ENCODE measurements at places on chromosomes 11 and 22. TPM values are rescaled to one million over a fixed set of nuclear protein-coding genes. Genes with fewer than 3 reads are reported as not detected.

NRXN2 gene
- total RNA-seq = 0.42 TPM

P2RX6 gene
- total RNA-seq = 0.59 TPM

CYB5R2 gene
- total RNA-seq = not detected

OR8D4 gene
- not detected for total RNA-seq

CD3D gene
- 476 TPM for total RNA-seq

TMEM121B gene
- total RNA-seq = 0.10 TPM

OR51B5 gene
- total RNA-seq = not detected

ABCG4 gene
- not detected for total RNA-seq

ADM gene
- 0.39 TPM for total RNA-seq

OR5B21 gene
- total RNA-seq = not detected

TKFC gene
- total RNA-seq = 29.6 TPM

CLDN5 gene
- total RNA-seq = 1.7 TPM

CCDC89 gene
- not detected for total RNA-seq

MRGPRF gene
- not detected for total RNA-seq

RIBC2 gene
- total RNA-seq = 0.67 TPM

CHST1 gene
- total RNA-seq = 0.47 TPM

ROBO4 gene
- 1.0 TPM for total RNA-seq

KCTD14 gene
- not detected for total RNA-seq

SLC22A12 gene
- not detected for total RNA-seq

OR52R1 gene
- total RNA-seq = not detected

ABTB2 gene
- 0.89 TPM for total RNA-seq

HMBS gene
- 5.9 TPM for total RNA-seq

OR52I1 gene
- not detected for total RNA-seq

DEUP1 gene
- not detected for total RNA-seq

ISX gene
- not detected for total RNA-seq

PDE2A gene
- total RNA-seq = 6.7 TPM

PIH1D2 gene
- 0.47 TPM for total RNA-seq

FOLR2 gene
- not detected for total RNA-seq

FAT3 gene
- not detected for total RNA-seq

TMEM86A gene
- total RNA-seq = 4.8 TPM

GLYATL2 gene
- total RNA-seq = not detected

RAB39A gene
- not detected for total RNA-seq

GPHA2 gene
- not detected for total RNA-seq

TRIM49 gene
- total RNA-seq = not detected

MEI1 gene
- 106 TPM for total RNA-seq

BIRC2 gene
- 105 TPM for total RNA-seq

CARD18 gene
- total RNA-seq = not detected

RAB36 gene
- total RNA-seq = 0.17 TPM

CLMP gene
- 0.20 TPM for total RNA-seq

MS4A7 gene
- total RNA-seq = 0.86 TPM

TENM4 gene
- total RNA-seq = not detected

SLC6A5 gene
- total RNA-seq = not detected

PTPRJ gene
- 81.8 TPM for total RNA-seq

LRRC32 gene
- 71.4 TPM for total RNA-seq

PHOX2A gene
- total RNA-seq = not detected

MMP12 gene
- total RNA-seq = not detected

SCGB2A2 gene
- not detected for total RNA-seq

PHLDA2 gene
- 1.3 TPM for total RNA-seq

C11orf97 gene
- not detected for total RNA-seq

OR52N4 gene
- 1.6 TPM for total RNA-seq

PTPN5 gene
- not detected for total RNA-seq

C11orf86 gene
- not detected for total RNA-seq

BDNF gene
- total RNA-seq = not detected

NCR3LG1 gene
- 0.69 TPM for total RNA-seq

GLB1L2 gene
- 0.54 TPM for total RNA-seq

UBQLNL gene
- total RNA-seq = 0.32 TPM

SCGB1D2 gene
- total RNA-seq = not detected

FAM180B gene
- 0.27 TPM for total RNA-seq

CSNK1E gene
- 154 TPM for total RNA-seq
